BJ (cell line): ENCODE measurements at places on chromosomes 1 and 21. TPM values are rescaled to one million over a fixed set of nuclear protein-coding genes. Genes with fewer than 3 reads are reported as not detected.

Gene OR10Z1
- not detected in 2 replicates for polyA plus RNA-seq

DNA sequence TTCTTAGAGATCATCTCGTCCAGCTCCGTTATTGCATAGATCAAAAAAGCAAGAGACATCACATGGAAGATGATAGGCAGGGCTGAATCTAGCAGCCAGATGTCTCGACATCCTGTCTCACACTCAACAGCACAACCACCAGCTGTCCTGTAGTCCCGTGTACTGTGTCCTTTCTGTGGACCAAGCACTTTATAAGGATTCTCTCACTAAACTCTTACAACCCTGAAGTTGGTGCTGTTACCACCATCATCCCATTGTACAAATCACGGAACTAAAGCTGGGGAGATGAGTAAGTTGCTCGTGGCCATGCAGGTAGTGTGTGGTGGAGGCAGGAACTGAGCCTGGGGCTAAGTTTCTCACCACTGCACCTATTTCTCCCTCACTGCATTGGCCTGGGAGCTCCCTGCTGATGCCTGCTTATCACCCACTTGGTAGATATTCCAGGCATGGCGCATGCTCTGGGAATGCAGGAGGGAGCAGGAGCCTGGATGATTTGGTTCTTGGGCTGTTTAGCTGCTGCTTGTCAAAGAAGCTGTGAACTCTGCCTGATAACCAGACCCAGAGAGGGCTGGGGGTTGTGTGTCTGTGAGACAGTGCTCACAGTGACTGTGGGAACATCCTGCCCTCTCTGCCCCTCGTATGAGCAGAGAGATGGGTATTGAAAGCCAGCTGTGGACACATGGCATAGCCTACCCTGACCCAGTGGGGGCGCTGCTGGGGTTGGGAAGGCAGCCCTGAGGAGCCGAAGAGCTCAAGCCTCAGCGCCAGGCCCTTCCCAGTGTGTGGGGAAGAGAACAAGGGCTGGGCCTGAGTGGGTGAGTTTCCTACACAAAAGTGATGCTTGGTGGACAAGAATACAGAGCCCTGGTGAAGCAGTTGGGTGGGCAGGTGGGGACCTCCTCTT, 13.6 kb downstream of the PPFIA4 start:
- DNase-seq: no peak

Gene LELP1
- not detected in 2 replicates for polyA plus RNA-seq

DNA sequence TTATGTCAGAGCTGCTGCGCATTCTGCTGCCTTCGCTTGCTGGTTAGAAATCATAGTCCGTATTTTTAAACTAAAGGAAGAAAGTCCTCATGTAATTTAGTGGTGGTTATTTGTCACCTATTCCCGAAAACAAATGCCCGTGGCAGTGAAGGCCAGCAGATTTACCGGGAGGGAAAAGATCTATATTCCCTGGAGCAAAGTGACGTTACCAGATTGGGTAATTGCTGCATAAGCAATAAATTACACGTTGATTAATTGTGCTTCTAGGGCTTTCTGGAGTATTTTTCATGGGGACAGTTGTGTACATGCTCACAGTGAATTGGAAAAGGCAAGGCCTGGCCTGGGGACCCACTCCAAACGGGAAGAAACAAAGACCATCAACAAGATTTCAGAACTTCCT, 298.7 kb downstream of the NPHP4 start:
- DNase-seq: no peak

- DNase-seq: no peak
Observed at GRCh38 chr1:104726917-104727316, 977.2 kb downstream of the AMY1C start.

GRCh38 chr1:45134461-45134873, 71.9 kb downstream of the ZSWIM5 start:
- DNase-seq: no peak

GRCh38 chr1:78156805-78157521, 111.2 kb downstream of the GIPC2 start:
- no peak for DNase-seq

- DNase-seq: no peak
Observed at GRCh38 chr1:63984257-63984929, 210.6 kb downstream of the ROR1 start.

Gene CPTP
- polyA plus RNA-seq: 11.1 and 14.2 TPM in 2 replicates

DNA sequence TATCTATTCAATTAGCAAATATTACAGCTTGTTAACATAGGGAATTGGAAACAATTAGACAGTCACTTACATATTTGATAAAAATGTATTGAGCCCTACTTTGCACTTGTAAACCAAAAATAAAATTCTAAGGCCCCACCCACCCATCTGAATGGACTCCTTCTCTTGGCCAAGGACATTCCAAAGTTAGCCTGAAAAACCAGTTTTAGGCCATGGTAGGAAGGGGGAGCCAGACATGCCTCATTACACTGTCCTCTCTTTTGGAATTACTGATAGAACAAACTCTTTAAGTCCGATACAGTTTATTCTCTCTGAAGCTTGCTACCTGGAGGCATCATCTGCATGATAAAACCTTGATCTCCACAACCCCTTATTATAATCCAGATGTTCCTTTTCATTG, 28.0 kb upstream of the TSPAN2 start:
- DNase-seq: no peak

DNA sequence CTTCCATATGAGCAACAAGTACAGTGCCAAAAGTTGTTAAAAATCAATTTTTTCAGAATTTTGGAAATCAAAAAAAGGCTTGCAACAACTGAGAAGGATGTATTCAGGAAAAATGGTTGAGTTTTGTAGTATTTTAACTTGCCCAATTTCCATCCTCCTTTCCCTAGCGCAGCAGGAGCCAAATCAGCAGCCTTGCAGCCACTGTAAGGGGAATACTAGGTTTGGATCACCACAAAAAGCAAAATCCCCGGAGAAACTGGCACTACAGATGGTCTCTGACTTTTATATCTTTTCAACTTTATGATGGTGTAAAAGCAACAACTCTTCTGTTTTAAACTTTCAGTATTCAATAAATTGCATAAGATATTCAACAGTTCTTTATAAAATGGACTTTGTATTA, 17.9 kb downstream of the DBT start:
- no peak for DNase-seq

Gene WDR47
- 7.3 and 12.8 TPM in 2 replicates for polyA plus RNA-seq

Gene PGBD5
- 0.06 and 0.07 TPM in 2 replicates for polyA plus RNA-seq

DNA sequence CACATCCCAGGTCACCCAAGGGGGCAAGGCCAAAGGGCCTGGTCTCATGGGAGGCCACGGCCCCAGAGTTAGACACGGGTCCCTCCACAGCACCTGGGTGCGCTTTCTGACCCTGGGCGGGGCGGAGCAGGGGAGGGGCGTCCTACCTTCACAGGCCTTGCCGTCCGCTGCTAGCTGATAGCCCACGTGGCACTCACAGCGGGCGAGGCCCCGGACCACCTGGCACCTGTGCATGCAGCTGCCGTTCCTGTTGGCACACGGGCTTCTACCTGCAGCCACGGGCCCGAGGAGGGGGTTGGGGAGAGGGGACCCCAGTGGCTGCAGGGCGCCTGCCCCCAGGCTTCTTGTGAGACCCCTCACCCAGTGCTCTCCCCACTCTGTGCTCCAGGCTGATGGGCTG, 59.9 kb downstream of the ARHGEF16 start:
- no peak for DNase-seq
